ENCODE measurements at places on chromosomes 2 and 18.

DNA sequence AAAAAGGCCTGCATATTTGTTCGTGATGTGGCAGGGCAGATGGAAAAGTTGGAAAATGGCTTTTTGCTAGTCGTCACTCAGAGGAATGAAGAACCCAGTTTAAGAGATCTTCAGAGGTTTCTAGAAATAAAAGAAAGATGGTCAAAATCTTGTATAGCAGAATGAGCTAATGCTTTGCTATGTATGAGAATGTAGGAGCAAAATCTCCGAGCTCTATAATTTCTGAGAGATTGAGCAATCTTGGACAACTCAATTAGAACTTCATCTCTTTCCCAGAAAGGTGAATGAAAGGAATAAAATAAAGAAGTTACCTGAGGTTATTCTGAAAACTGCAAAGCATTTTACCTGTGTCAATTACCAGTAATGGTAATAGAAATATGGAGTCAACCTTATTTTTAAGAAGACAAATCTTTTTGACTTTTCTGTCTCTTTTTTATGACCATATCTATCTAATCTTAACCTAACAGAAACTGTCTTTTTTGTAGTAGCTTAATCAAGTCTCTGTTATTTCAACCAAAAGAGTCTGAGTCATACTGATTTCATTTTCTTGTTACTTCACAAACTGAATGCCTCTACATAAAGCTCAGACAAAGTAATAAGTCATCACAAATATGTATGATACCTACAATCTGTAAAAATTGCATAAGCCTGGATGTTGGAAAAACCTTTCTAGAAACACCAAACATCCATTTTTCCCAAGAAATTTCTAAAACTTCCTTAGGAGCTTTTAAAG, 32.5 kb downstream of the CCDC68 start:
- no peak for DNase-seq

DNA sequence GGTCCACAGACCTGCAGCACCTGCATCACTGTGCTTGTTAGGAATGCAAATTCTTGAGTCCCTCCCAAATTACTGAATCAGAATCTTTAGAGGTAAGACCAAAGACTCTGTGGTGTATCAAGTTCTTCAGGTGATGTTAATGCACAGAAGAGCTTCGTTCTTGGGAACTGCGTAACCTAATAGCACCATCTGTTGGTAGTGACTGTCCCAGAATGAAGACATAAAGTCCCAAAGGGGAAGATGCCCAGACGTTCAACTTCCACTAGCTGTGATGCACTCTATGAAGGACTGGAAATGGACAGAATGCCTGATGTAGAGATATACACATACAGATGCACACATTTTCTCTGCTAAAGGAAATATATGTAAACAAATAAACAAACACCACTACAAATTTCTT, 576.0 kb downstream of the LRP1B start:
- no peak for DNase-seq

- DNase-seq: no peak
These were observed 44.2 kb downstream of the TGIF1 start for GRCh38 chr18:3494245-3494526.

- DNase-seq: no peak
These were observed 352.9 kb downstream of the LPIN1 start for GRCh38 chr2:12099374-12099773.

DNA sequence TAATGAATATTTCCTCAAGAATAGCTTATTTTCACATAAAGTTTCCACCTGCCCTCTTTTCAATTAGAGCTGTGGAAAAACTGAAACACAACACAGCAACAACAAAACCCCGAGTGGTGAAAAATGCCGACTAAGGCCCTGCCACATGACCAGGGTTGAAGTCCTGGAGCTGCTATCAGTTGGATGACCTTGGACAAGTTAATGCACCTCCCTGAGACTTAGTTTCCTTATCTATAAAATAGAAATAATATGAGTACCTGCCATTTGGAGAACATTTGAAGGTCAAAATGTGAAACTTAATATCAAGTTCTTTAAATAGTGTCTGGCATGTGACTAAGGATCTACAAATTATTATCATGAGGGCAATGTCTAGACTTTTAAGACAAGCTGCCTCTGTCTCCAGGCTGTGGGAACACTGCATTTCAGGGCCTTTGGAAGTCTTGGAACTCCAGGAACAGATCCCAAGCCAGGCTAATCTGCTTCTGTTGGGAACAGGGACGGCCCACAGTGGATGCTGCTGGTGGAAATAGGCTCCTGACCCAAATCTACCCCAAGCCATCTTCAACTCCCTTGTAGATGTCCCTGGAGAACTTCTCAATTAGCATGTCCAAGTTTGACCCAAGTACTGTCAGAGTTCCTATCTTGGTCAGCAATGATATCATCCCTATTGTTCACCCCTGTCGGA, 42.0 kb upstream of the TRIB2 start:
- DNase-seq: no peak

Measured in stimulated activated naive CD8-positive, alpha-beta T cell treated with anti-CD3 and anti-CD28 coated beads, Interleukin-15, amount 100 ng/mL, for 72 hours (primary cell).